ENCODE measurements at places on chromosomes 4 and X. TPM values are rescaled to one million over a fixed set of nuclear protein-coding genes. Genes with fewer than 3 reads are reported as not detected.

The GAGE12J gene
- total RNA-seq, result 0.72 TPM

The FGD1 gene
- 1.5 TPM for total RNA-seq

The MAP7D2 gene
- total RNA-seq, result 0.72 TPM

The PDLIM3 gene
- 183 TPM for total RNA-seq

The SATL1 gene
- not detected for total RNA-seq

The TRMT10A gene
- total RNA-seq, result 5.6 TPM

The CEP44 gene
- total RNA-seq, result 33.1 TPM

GRCh38 chr4:174316954-174317353 is 33.2 kb downstream of the CEP44 start:
- H3K27me3 ChIP-seq, result no peaks in the 10 kb centered on the region

DNA sequence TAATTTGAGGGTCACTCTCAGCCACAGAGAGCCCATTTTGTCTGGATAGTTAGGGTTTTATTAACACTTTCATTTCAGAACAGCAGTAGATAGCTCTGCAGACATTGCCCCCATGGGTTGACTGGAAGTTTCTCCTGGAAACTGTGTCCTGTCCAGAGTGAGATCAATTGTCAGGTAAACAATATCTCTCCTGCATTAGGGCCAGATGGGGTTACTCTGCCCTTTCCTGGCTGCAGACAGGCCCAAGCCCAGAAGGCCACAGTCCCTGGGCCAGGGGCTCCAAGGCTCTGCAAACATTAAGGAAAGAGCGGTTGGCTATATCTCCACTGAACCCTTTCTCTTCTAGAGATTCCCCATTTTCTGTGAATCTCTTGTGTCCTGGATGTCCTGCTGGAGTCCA is 436.8 kb upstream of the PRKX start:
- no peak for DNase-seq
- no peak overlapping the region for H3K4me3 ChIP-seq
- H3K27me3 ChIP-seq, result no peaks in the 10 kb centered on the region
- H3K4me1 ChIP-seq, result no peaks in the 10 kb centered on the region

DNA sequence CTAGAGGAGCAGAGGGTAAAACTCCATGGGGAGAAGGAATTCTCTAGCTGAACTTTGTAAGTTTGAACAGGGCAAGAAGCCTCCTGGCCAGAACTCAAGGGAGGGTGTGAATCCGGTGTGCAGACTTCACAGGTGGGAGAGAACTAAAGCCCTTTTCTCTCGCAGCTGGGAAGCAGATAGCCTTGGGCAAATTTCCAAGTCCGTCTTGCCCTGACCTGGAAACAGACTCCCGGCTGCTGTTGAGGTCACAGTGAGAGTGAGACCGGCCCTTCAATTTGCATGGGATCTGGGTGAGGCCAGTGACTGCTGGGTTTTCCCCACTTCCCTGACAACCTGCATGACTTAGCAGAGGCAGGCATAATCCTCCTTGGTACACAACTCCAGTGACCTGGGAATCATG is 94.5 kb upstream of the ZNF827 start:
- DNase-seq, result no peak
- no peaks in the 10 kb centered on the region for H3K4me1 ChIP-seq
- no peak overlapping the region for H3K4me3 ChIP-seq
- no peaks in the 10 kb centered on the region for H3K27me3 ChIP-seq
- no peak overlapping the region for H3K27ac ChIP-seq

GRCh38 chr4:102253860-102254259 is 91.4 kb downstream of the SLC39A8 start:
- no peak overlapping the region for H3K4me3 ChIP-seq
- H3K36me3 ChIP-seq, result no peaks in the 10 kb centered on the region
- no peaks in the 10 kb centered on the region for H3K27me3 ChIP-seq
- no peak for DNase-seq
- H3K27ac ChIP-seq, result no peak overlapping the region

- H3K36me3 ChIP-seq, result no peaks in the 10 kb centered on the region
- H3K27ac ChIP-seq, result peak overlapping the region; percentile 6
- H3K4me3 ChIP-seq, result no peak overlapping the region
- no peak for DNase-seq
Measured at GRCh38 chr4:140726776-140727500, 29.2 kb downstream of the TBC1D9 start.

- H3K4me1 ChIP-seq, result peaks cover 8% of the 10 kb centered on the region
- H3K36me3 ChIP-seq, result peaks cover 4% of the 10 kb centered on the region
- no peak for DNase-seq
- H3K27ac ChIP-seq, result no peak overlapping the region
- no peaks in the 10 kb centered on the region for H3K27me3 ChIP-seq
Measured at GRCh38 chr4:98919996-98920395, 8.9 kb downstream of the EIF4E start.

DNA sequence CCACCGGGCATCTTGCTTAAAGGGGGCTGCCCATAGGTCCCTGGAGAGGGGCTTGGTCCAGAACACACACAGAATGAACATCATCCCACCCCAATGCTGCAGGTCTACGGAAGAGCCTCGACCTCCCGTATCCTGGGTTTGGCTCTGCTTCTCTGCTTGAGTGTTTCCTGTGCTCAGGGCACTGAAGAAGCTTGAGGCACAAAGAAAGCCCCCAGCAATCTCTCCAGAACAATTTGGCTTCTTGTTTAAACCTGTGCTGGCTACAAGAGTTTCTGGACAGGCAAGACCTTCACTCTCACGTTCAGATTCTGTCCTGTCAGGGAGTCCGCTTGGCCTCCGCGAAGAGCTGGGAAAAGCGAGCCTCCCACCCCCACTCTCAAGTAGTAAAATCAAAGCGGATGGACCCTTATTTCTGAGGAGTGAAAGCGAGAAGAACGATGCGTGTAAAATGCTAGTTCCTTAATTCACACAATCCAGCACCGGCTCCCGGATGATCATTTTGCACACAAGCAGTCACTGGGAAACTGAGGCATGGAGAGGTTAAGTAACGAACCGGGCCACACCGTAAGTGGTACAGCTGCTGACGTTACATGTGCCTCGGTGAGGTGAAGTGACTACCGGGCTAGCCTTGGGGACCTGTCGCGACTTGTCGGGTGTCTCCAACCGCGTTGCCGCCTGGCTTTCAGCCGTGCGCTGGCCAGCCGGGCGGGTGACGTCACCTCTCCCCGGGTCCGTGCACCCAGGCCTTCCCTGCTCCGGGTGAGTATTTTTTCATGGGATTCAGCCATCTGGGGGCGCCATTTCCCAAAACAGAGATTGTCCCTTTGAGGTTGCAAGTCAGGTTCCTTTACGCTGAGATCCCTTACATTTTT is 3.1 kb upstream of the SFRP2 start:
- no peak overlapping the region for H3K27ac ChIP-seq
- peak; percentile 68 for DNase-seq
- H3K4me1 ChIP-seq, result peaks cover 37% of the 10 kb centered on the region
- peaks cover 12% of the 10 kb centered on the region for H3K27me3 ChIP-seq
- H3K4me3 ChIP-seq, result peak overlapping the region; percentile 31

- no peaks in the 10 kb centered on the region for H3K27me3 ChIP-seq
- H3K4me1 ChIP-seq, result no peaks in the 10 kb centered on the region
- no peaks in the 10 kb centered on the region for H3K36me3 ChIP-seq
- H3K27ac ChIP-seq, result no peak overlapping the region
- no peak overlapping the region for H3K4me3 ChIP-seq
Measured at GRCh38 chr4:14345356-14345775, 656.9 kb upstream of the CPEB2 start.

GRCh38 chr4:81965454-81965853 is 408.3 kb downstream of the HNRNPD start:
- no peaks in the 10 kb centered on the region for H3K36me3 ChIP-seq
- H3K27ac ChIP-seq, result no peak overlapping the region
- no peak overlapping the region for H3K4me3 ChIP-seq

DNA sequence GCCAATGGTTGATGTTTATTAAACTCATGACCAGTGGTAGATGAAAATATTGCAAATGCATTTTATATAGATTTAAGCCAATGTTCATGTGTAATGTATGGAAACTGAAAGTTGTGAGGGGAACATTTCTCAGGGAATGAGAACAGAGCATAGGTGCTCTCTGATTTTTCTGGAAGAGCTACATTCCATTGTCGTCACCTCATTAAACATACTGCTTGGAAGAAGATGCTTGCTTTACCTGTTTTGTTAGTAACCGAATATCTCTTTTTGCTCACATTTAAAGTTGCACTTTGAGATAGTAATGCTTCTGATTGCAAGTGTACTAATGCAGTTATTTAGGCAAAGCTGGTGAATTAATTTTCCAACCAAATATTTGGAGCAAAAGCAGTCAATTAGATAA is 93.8 kb upstream of the CLCN4 start:
- no peaks in the 10 kb centered on the region for H3K27me3 ChIP-seq
- no peak overlapping the region for H3K27ac ChIP-seq

- H3K4me1 ChIP-seq, result no peaks in the 10 kb centered on the region
- no peak overlapping the region for H3K4me3 ChIP-seq
- no peaks in the 10 kb centered on the region for H3K27me3 ChIP-seq
- no peak for DNase-seq
- no peak overlapping the region for H3K27ac ChIP-seq
Measured at GRCh38 chr4:166499820-166500219, 626.8 kb downstream of the TLL1 start.

- H3K4me3 ChIP-seq, result no peak overlapping the region
- no peaks in the 10 kb centered on the region for H3K36me3 ChIP-seq
- H3K27ac ChIP-seq, result no peak overlapping the region
- no peak for DNase-seq
- no peaks in the 10 kb centered on the region for H3K4me1 ChIP-seq
Measured at GRCh38 chrX:19544693-19545305, 29.5 kb upstream of the MAP3K15 start.

DNA sequence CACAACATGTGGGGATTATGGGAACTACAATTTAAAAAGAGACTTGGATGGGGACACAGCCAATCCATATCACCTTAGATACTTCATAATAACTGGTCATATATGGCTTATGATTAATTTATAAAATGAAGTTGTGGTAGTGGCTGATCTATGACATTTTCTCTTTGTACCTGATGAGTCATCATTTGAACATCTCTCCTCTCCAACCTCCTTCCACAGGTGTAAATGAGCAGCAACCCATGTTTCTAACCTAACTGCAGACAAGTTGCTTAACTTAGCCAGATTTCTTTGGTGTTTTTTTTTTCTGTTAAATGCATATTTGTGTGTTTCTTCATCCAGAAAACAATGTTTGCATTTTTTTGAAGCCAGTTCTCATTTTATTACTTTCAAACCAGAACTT is 42.6 kb downstream of the SPANXA2 start:
- H3K4me1 ChIP-seq, result no peaks in the 10 kb centered on the region
- H3K27me3 ChIP-seq, result no peaks in the 10 kb centered on the region
- H3K4me3 ChIP-seq, result no peak overlapping the region
- H3K27ac ChIP-seq, result no peak overlapping the region
- no peak for DNase-seq

DNA sequence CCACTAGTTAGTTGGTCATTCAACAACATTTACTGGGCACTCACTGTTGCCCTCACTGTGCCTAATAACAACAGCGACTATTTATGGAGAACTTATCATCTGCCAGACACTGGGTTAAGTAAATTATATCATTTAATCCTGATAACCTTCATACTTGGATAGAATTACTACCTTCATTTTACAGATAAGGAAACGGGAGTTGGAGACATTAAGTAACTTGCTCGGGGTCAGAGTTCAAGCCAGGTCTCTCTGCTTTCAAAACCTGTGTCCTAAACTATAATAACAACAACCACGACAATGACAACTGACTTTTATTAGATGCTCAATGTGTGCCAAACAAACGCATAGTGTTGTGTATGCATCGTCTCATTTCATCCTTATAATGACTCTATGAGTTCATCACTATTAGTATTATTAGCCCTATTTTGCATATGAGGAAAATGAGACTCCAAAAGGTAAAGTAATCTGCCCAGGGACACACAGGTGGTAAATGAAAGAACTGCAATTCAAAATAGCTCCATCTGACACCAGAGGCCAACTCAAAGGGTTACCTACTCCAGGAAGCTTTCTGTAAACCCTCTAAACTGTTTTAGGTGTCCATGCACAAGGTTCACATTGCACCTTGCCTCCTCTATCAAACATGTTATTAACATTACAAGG is 98.4 kb upstream of the ACSL4 start:
- H3K27me3 ChIP-seq, result no peaks in the 10 kb centered on the region
- H3K4me3 ChIP-seq, result no peak overlapping the region
- H3K27ac ChIP-seq, result no peak overlapping the region
- no peak for DNase-seq
- no peaks in the 10 kb centered on the region for H3K36me3 ChIP-seq
- no peaks in the 10 kb centered on the region for H3K4me1 ChIP-seq

GRCh38 chr4:8283631-8284121 is 14.1 kb downstream of the HTRA3 start:
- H3K27ac ChIP-seq, result no peak overlapping the region
- H3K27me3 ChIP-seq, result no peaks in the 10 kb centered on the region
- H3K4me3 ChIP-seq, result no peak overlapping the region
- H3K36me3 ChIP-seq, result no peaks in the 10 kb centered on the region
- DNase-seq, result peak; percentile 50
- H3K4me1 ChIP-seq, result peaks cover 1% of the 10 kb centered on the region

GRCh38 chr4:104868533-104868932 is 278.1 kb upstream of the TET2 start:
- no peaks in the 10 kb centered on the region for H3K4me1 ChIP-seq
- no peak overlapping the region for H3K27ac ChIP-seq
- no peaks in the 10 kb centered on the region for H3K27me3 ChIP-seq
- DNase-seq, result no peak

DNA sequence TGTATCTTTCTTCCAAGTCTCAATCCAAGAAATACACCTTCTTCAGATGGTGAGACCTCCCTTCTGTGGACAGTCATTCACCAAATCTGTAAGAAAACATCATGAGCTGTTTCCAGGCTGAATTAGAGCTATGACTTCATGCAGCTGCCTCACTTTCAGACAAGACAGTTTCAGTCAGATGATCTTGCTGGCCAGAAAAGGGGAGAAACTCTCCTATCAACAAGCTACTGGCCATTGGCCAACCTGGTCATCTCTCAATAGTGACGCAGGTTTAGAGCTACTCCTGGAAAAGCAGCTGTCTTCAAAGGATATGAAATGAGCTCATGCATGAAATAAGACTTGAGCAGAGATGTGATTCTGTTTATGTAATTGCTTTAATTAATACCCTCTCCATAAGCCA is 69.6 kb upstream of the NDP start:
- H3K27me3 ChIP-seq, result no peaks in the 10 kb centered on the region
- H3K4me3 ChIP-seq, result no peak overlapping the region
- H3K4me1 ChIP-seq, result no peaks in the 10 kb centered on the region
- H3K36me3 ChIP-seq, result no peaks in the 10 kb centered on the region
